Stomach (tissue), 19 donors: ENCODE measurements at places on chromosomes 1 and 21. TPM values are rescaled to one million over a fixed set of nuclear protein-coding genes. Genes with fewer than 3 reads are reported as not detected.

GRCh38 chr1:2591581-2592261 lies 5.1 kb downstream of the PRXL2B start:
- DNase-seq: no peak
- H3K4me1 ChIP-seq: peaks cover 38% of the 10 kb centered on the region
- H3K4me3 ChIP-seq: no peak overlapping the region
- H3K27ac ChIP-seq: no peak overlapping the region
- H3K36me3 ChIP-seq: peaks cover 5% of the 10 kb centered on the region
- H3K27me3 ChIP-seq: peaks cover 16% of the 10 kb centered on the region

The CD1D gene
- not detected for total RNA-seq

The C1orf87 gene
- not detected for total RNA-seq

The FCAMR gene
- not detected for total RNA-seq

The PTPRU gene
- total RNA-seq: 17.5 TPM

DNA sequence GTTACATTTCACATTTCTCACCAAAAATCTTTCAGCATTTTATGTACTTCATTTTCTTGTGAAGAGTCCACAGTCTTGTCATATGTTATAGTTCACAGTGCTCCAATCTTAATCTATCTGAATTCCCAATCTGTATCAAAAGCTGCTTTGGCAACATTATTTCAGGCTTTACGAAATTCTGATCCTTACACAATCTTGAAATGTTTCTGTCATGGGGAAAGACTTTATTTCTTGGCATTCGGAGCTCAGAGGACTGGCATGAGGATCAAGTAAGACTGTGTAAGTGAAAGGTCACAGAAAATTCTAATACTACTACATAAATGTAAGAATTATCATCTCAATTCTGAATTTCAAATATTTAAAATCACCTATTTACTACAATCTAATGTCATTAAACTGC lies 2.0 kb downstream of the USP33 start:
- peaks cover 19% of the 10 kb centered on the region for H3K4me1 ChIP-seq
- DNase-seq: no peak
- no peaks in the 10 kb centered on the region for H3K36me3 ChIP-seq
- H3K27ac ChIP-seq: peak overlapping the region; percentile 97

The FOXJ3 gene
- 11.1 TPM for total RNA-seq

GRCh38 chr1:115310581-115311473 lies 27.2 kb downstream of the NGF start:
- H3K27ac ChIP-seq: no peak overlapping the region
- no peaks in the 10 kb centered on the region for H3K27me3 ChIP-seq
- peaks cover 15% of the 10 kb centered on the region for H3K4me1 ChIP-seq

The IL20 gene
- total RNA-seq: not detected

- no peaks in the 10 kb centered on the region for H3K27me3 ChIP-seq
- peaks cover 3% of the 10 kb centered on the region for H3K4me1 ChIP-seq
- H3K4me3 ChIP-seq: no peak overlapping the region
- no peak for DNase-seq
- H3K27ac ChIP-seq: no peak overlapping the region
- no peaks in the 10 kb centered on the region for H3K36me3 ChIP-seq
These were observed 20.4 kb upstream of the C1orf105 start for GRCh38 chr1:172399756-172400721.

The C1orf174 gene
- total RNA-seq: 39.1 TPM

DNA sequence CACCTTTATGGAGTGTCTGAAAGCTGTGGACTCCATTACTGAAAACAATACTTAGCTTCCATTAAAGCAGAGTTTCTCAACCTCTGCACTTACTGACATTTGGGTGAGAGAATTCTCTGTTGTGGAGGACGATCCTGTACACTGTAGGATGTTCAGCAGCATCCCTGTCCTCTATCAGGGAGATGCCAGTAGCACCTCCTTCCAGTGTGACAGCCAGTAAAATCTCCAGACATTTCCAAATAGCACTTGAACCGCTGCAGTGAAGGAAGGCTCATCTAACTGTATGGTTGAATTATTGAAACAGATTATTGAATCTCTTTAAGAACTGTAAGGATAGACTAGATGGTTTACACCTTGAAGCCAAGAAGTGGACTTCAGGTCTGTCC lies 3.1 kb downstream of the PRDM2 start:
- no peaks in the 10 kb centered on the region for H3K36me3 ChIP-seq
- H3K4me3 ChIP-seq: no peak overlapping the region
- peaks cover 48% of the 10 kb centered on the region for H3K4me1 ChIP-seq

DNA sequence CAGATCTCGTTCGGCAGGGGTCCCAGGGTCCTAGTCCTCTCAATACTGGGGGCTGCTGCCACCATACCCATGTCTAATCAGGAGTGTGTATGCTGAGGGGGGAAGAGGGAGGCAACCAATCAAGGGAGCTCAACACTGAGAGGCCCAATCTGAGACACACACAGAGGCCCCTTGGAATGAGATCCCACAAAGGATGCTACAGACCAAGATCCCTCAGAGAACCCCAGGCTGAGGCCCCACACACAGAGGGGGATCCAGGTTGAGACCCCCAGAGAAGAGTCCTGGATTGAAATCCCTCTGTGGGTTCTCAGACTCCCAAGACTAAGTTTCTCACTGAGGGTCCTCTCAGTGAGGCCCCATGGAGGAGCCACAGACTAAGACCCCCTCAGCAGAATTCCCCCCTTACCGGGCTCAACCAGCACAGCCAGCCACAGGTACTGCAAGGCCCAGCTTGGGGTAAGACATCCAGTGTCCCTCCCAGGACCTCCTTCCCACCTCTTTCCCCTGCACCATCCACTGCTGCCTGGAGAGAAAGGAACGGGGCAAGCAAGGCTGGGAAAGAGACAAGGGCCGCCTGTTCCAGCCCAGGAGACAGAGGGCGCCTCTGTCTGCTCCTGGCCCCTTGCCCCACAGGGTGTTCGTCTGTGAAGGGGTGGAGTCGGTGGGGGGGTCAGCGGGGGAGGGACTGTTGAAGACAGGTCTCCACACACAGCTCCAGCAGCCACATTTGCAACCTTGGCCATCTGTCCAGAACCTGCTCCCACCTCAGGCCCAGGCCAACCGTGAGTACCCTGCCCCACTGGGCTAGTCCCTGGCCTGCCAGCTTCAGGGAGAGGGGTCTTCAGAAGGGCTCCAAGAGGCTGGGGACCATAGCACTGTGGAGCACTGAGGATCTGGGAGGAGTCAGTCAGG lies at the start of gene S100A1:
Gene S100A1 (plus strand): TSS at position 720 of the 912 bp plus-strand sequence. CDS start 2,088 bp downstream, outside the sequence.
- H3K27me3 ChIP-seq: no peaks in the 10 kb centered on the region
- DNase-seq: no peak
- H3K4me3 ChIP-seq: peak within 1 kb of the TSS; percentile 41
- peaks cover 23% of the 10 kb centered on the region for H3K4me1 ChIP-seq
- H3K27ac ChIP-seq: peak within 1 kb of the TSS; percentile 88
- peaks cover 19% of the 10 kb centered on the region for H3K36me3 ChIP-seq

DNA sequence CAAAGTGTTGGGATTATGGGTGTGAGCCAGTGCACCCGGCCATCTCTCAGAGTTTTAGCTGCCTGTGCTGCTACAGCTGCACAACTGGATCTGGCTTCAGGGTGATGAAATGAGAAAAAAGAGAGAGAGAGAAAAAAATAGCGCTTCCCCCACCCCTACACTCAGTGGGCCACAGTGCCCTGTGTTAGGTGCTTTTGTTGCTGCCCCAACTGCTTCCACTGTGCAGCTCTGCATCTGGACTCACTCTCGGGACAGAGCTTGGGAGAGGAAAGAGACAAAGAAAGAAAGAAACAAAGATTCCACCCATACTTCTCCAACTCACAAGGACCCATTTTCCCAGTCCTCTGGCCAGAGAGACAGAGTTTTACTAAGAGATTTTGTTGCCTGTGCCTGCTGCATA lies 50.4 kb downstream of the INAVA start:
- no peaks in the 10 kb centered on the region for H3K4me1 ChIP-seq
- no peak overlapping the region for H3K4me3 ChIP-seq
- H3K36me3 ChIP-seq: no peaks in the 10 kb centered on the region

- H3K4me3 ChIP-seq: no peak overlapping the region
- peaks cover 10% of the 10 kb centered on the region for H3K4me1 ChIP-seq
- no peaks in the 10 kb centered on the region for H3K27me3 ChIP-seq
These were observed 129.9 kb downstream of the ZNF281 start for GRCh38 chr1:200279810-200280411.

DNA sequence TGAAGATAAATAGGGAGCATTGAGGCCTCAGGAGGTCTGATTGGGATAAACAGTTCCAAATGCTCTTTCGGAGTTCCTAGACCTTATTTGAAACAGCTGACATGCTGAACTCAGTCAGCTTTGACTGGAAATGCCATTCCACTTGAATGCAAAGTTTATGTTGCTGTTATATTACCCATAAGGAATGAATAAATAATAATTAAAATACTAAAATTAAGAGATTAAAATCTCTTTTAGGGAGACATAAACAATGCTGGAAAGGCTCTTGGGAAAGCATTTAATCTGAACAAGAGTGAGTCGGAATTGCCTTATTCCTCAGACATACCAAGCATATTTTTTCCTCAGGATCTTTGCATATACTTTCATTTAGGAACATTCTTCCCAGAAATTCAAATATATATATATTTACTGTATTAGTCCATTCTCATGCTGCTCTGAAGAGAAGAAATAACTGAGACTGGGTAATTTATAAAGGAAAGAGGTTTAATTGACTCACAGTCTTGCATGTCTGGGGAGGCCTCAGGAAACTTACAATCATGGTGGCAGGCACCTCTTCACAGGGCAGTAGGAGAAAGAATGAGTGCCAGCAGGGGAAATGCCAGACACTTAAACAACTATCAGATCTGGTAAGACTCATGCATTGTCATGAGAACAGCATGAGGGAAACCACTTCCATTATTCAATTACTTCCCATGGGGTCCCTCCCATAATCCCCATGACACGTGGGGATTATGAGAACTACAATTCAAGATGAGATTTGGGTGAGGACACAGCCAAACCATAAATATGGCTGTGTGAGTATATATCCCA lies 318.2 kb upstream of the PLXNA2 start:
- H3K36me3 ChIP-seq: no peaks in the 10 kb centered on the region
- no peak overlapping the region for H3K4me3 ChIP-seq
- H3K4me1 ChIP-seq: no peaks in the 10 kb centered on the region
- no peaks in the 10 kb centered on the region for H3K27me3 ChIP-seq
- no peak overlapping the region for H3K27ac ChIP-seq
- DNase-seq: no peak

DNA sequence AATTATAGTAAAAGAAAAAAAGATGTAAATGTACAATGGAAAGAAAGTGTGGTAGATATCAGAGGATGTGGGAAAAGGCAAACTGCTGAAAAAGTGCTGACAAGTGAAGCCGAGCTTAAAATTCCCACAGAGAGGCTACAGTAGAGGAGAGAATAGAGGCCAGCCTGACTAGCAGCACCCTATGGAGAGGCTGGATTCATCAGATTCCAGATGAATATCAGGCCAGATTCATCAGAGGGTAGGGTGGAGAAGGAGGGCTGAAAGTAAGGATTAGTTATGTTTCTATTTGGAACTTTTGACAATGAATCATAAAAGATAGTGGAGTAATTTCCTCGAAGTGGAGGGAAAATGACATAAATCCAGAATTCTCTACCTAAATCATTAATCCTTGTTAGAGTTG lies 60.4 kb upstream of the NEK7 start:
- no peak overlapping the region for H3K4me3 ChIP-seq
- no peak for DNase-seq
- H3K27me3 ChIP-seq: no peaks in the 10 kb centered on the region
- no peaks in the 10 kb centered on the region for H3K4me1 ChIP-seq
- no peaks in the 10 kb centered on the region for H3K36me3 ChIP-seq

DNA sequence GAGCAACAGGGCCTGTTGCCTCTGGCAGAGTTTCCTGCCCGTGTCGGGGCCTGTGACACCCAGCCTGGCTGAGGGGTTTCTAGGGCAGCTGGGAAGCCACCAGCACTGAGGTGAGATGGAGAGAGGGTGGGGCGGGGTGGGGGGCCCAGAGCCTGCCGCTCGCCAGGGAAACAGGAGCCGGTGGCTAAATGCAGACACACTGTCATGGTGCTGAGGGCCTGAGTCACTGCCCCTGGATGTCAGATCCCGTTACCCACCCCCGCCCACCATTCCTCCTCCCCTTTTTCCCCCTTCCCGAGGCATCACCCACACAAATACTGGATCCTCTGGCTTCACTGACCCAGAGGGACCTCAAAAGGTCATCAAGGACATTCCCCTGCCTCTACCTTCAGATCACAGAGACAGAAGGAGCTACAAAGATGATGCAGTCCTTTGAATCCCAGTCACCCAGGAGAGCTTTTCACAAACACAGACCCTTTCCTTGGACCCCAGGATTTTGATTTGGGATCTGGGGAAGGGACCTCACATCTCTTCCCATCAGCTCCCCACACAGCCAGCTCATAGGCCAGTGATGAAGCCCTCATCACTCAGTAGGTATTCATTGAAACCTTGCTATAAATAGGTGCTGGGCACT lies 1.9 kb upstream of the HSPB7 start:
- no peaks in the 10 kb centered on the region for H3K27me3 ChIP-seq
- H3K4me1 ChIP-seq: peaks cover 69% of the 10 kb centered on the region
- no peak overlapping the region for H3K4me3 ChIP-seq
- H3K36me3 ChIP-seq: no peaks in the 10 kb centered on the region

The HCRTR1 gene
- not detected for total RNA-seq

The SOD1 gene
- total RNA-seq: 135 TPM

GRCh38 chr1:214859647-214860046 lies 222.9 kb upstream of the KCNK2 start:
- H3K4me3 ChIP-seq: no peak overlapping the region
- H3K36me3 ChIP-seq: no peaks in the 10 kb centered on the region
- no peak for DNase-seq

DNA sequence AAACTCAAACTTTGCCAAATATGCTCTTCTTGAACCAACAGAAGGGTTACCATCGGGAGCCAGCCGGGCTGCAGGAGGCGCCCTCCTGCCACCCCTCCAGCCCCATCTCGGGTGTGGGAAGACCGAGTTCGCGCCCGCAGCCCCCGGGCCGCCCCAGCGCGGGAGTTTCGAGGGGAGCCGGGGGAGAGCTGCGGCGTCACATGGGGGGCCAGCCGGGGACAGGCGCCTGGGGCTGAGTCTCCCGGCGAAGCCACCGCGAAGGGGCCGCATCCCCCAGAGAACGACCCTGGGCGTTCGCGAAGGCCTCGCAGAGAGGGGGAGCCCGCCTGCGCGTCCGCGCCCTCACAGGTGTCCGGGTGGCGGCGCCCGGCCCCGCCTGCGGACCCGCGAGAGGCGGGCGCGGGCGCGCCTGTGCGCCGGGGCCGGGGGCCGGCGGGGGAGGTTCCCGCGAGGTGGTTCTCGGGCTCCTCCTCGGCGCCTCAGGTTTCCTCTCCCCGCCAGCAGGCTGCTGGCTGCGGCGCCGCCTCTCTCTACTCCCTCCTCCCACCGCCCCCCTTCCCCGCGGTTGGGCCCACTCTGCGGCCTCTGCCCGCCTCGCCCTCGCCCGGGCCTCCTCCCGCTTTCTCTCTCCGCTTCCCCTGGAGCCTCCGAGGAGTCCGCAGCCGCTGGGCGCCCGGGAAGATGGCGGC lies at the start of gene RAVER2:
Gene RAVER2 (plus strand): TSS at position 584 of the 689 bp plus-strand sequence. CDS start 98 bp downstream, at position 682.
- no peaks in the 10 kb centered on the region for H3K36me3 ChIP-seq
- peaks cover 40% of the 10 kb centered on the region for H3K4me1 ChIP-seq
- no peaks in the 10 kb centered on the region for H3K27me3 ChIP-seq
- DNase-seq: peak; percentile 95
- peak within 1 kb of the TSS; percentile 97 for H3K4me3 ChIP-seq

DNA sequence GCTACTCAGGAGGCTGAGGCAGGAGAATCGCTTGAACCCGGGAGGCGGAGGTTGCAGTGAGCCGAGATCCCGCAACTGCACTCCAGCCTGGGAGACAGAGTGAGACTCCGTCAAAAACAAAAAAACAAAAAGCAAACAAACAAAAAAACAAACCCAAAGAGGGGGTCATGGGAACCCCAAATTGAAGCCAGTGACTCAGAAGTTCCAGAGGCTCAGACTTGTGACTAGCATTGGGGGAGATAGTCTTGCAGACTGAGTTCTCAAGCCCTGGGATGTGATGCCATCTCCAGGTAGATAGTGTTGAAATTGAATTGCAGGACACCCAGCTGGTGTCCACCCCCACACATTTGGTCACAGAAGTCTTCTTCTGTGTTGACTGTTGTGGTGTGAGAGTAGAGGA lies 24.9 kb upstream of the ENO1 start:
- no peak for DNase-seq
- H3K4me3 ChIP-seq: no peak overlapping the region
- no peaks in the 10 kb centered on the region for H3K27me3 ChIP-seq
- no peaks in the 10 kb centered on the region for H3K36me3 ChIP-seq
- H3K4me1 ChIP-seq: peaks cover 13% of the 10 kb centered on the region
- no peak overlapping the region for H3K27ac ChIP-seq
